HS-27A (cell line): ENCODE measurements at places on chromosomes 13 and 19.

GRCh38 chr19:56360841-56361240, 32.5 kb downstream of the ZNF582 start:
- DNase-seq: no peak

- no peak for DNase-seq
These were observed 270.9 kb upstream of the NBEA start for GRCh38 chr13:34671137-34671536.

DNA sequence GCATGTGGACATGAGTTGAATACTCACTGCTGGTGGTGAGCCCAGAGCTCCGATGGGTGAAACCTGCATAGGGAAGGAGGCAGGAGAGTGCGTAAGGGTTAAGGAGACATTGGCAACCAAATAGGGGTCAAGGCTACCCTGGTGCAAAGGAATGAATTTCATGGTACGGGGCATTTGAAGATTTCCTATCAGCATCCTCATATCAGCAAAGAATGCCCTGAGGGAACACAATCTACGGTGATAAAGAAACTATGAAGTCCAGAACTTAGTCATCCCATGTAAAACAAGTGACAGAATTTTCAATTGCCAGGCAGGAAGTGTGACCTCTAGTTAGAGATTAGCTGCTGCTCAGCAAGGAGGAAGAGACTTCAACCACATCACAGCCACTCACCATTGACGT, 64.9 kb downstream of the MBD3L1 start:
- DNase-seq: no peak

- no peak for DNase-seq
These were observed 6.3 kb downstream of the TEAD2 start for GRCh38 chr19:49355909-49356353.

DNA sequence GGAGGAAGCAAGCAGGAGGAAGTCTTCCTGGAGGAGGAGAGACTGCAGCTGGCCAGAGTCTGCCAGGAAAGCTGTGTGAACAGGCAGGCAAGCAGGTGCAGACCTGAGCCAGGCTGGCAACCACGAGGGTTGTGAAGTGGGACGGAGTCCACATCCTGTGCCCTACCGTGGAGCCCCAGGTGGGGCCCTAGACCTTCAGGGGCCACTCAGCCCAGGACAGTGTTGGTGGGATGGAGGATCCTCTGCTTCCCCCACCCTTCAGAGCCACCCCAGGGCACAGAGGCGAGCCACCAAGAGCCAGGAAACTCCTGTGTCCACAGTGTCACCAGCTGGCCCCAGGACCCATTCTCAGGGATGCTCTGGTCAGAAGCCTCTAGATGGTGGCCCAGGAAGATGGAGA, 8.4 kb upstream of the VSTM2B start:
- DNase-seq: no peak

DNA sequence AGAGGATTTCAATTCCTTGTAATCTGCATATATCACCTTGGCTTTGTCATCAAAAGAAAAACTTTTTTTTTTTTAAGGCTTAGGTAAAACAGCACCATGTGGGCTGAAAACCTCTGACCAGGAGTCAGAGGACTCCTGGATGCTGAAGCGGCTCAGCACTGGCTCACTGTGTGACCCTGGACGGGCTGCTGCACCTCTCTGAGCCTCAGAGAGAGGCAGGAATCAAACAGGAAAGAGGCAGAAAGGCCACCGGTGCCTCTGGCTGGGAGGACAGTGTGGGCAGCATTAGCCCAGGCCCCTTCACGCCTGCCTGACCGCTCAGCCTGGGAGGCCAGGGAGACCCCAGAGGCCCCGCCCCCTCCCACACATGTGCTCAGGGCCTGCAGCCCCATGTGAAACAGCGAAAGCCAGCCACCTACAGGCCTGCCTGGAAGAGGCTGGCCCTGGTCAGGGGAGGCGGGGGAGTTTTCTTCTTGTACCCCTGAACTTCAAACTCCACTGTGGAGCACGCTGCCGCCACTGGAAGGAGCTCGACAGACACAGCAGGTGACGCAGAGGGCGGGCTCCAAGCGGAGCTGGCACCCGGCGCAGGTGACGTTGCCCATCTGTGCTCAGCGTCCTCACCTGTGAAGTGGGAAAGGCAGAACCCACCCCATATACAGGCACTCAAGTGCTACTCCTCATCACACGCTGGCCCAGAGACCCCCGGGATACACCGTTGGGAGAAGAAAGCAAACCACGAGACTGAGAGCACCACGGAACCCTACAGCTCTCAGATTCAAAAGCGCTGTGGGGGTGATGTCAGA, 39.7 kb downstream of the MLLT1 start:
- DNase-seq: no peak
